Stimulated activated CD4-positive, alpha-beta T cell treated with anti-CD3 and anti-CD28 coated beads, Interleukin-1b, Interleukin-23, amount 100 ng/mL, for 1 hour (primary cell): ENCODE measurements at places on chromosomes 3 and 15.

- DNase-seq: no peak
Measured at GRCh38 chr3:133037436-133037835, 755 bp upstream of the TMEM108 start.

- DNase-seq: no peak
Measured at GRCh38 chr3:151101270-151101969, 16.0 kb downstream of the MED12L start.

- no peak for DNase-seq
Measured at GRCh38 chr3:16520970-16521881, 7.7 kb upstream of the RFTN1 start.

- no peak for DNase-seq
Measured at GRCh38 chr3:195854628-195855294, 43.0 kb upstream of the MUC4 start.

- no peak for DNase-seq
Measured at GRCh38 chr3:35194666-35195065, 444.7 kb upstream of the ARPP21 start.

GRCh38 chr3:102483556-102483955 lies 48.7 kb downstream of the ZPLD1 start:
- no peak for DNase-seq

- no peak for DNase-seq
Measured at GRCh38 chr3:148975248-148975647, 16.1 kb upstream of the GYG1 start.

DNA sequence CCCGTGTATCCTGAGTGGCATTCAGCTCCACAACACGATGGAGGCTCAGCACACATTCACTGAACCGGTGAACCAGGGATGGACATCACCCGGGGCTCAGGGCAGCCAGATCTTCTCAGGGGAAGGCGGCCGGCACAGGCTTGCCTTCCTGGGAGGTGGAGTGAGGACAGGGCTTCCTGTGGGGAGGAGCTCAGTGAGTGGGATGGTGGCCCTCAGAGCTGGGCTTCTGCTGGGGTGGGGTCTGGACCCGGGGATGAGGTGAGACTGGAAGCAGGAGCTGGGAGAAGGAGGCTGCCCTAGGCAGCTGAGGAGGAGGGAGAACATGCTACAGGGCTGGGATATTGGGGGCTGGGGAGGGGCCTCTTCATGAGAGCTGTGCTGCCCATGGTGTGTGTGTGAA lies 58.5 kb upstream of the PRR23E start:
- DNase-seq: no peak

- no peak for DNase-seq
Measured at GRCh38 chr15:34606131-34606530, 22.7 kb upstream of the GOLGA8B start.

DNA sequence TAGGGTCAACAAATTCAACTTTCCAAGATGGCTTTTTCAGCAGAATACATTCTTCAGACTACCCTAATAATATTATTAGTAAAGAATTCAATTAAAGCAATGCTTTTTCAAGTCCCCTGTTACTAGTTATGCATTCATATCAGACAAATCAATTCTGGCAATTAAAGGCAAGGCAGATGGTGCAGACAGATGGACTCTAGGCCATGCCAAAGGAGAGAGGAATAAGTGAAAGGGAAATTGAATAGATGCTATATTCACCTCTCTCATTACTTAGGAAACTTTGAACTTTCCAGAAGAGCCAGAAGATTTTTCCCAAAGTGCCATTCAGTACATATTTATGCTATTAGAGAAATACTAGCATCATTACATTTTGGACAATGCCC lies 487.7 kb upstream of the RASGRP1 start:
- no peak for DNase-seq

GRCh38 chr3:143121241-143122088 lies 1.9 kb downstream of the CHST2 start:
- DNase-seq: peak; percentile 41

DNA sequence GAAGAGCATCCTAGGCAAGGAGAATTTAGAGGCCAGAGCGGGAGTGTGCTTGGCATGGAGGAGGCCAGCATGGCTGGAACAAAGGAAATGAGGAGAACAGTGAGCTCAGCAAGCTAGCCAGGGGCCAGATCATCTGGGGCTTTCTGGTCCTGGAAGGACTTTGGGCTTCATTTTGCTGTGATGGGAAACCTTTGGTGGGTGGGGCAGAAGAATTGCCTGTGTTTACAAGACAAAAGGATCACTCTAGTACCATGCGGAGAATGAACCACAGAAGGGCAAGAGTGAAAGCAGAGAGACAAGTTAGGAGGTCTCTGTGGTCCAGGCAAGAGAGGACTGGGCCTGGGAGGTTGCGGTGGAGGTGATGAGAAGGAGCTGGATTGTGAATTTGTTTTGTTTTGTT lies 61.6 kb upstream of the FOXP1 start:
- DNase-seq: no peak

GRCh38 chr3:100696161-100696560 lies 13.1 kb upstream of the TFG start:
- no peak for DNase-seq
